GM04503 (cell line): ENCODE measurements at places on chromosomes 2 and 18.

DNA sequence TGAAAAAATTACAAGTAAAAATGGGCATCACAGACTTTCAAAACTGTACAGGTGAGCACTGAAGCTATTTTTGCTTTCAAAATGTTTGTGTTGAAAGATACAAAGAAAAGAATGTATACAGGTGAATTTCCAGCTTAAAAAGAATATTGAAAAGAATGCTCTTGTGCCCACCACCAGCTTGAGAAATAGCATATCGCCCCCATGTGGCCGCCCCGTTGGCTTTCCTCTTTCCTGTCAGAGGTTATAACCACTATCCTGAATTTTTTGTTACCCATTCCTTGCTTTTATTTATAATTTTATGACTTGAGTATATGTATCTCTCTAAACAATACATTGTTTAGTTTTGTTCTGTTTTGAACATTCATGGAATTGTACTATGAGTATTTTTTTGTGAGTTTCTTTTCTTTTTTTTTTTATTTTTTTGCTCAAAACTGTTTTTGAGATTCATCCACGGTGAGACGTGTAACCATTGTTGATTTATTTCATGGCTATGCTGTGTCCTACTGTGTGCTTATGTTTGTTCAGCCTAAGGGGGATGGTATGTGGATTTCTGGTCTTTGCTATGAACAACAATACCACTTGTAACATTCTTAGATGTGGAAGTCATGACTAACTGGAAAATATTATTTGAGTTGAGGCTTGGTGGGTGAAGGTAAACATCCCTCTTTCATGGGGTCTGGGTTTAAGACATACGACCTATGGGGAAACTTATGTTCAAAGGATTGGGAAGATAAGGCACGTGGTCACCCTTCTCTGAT lies 11.6 kb downstream of the TRPM8 start:
- no peak for DNase-seq

DNA sequence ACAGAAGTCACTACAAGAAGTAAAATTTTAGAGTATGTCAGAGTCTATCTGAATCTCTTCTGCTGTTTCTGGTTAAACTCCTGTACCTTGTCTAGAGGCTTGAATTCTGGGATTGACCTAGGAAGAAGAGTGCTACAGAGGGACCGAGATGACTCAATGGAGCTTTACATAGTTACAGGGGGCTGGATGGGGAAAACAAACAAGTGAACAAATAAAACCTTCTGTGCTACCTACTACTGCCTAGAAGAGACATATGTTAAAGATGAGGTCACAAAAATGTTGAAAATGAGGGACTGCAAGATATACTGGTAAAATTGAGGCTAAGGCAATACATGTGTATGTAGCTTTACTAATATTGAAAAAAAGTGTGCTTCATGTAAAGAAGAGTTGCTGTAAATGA lies 265.4 kb upstream of the TFPI start:
- DNase-seq: no peak

DNA sequence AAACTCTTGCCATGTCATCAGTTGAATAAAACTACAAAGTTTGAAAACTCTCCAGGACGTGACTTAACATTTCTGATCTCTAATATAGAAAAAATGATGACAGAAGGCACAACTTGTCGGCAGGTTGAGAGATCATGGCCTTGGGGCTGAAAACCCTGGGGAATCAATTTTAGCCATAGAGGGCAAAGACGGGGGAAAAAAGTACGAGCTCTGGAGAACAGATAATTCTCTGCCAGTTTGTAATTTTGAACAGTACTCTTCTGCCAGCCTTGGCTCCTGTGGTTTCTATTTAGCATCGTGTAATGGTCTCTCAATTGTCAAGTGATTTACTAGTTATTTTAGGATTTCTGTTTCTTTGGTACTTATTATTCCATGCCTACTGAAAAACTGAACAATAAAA lies 25.3 kb upstream of the CPS1 start:
- no peak for DNase-seq

DNA sequence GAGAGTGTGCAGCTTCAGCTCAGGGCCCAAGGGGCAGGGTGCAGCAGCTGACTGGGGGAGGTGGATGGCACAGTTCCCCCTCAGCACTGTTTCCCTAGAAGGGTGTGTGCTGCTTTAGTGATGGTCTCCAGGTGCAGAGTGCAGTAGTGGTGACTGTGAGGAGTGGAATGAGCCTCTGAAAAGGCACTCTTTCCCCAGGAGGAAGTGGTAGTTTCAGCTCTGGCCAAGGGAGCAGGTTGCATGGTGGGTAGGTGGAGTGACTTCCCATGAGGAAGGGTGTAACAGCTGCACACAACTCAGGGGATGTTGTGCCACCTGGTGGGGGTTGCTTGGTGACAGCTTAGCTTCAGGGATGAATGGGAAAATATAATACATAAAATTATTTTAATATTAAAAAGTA lies 251.5 kb upstream of the NXPH2 start:
- DNase-seq: no peak

GRCh38 chr2:168210216-168210894 lies 37.0 kb downstream of the STK39 start:
- DNase-seq: no peak

DNA sequence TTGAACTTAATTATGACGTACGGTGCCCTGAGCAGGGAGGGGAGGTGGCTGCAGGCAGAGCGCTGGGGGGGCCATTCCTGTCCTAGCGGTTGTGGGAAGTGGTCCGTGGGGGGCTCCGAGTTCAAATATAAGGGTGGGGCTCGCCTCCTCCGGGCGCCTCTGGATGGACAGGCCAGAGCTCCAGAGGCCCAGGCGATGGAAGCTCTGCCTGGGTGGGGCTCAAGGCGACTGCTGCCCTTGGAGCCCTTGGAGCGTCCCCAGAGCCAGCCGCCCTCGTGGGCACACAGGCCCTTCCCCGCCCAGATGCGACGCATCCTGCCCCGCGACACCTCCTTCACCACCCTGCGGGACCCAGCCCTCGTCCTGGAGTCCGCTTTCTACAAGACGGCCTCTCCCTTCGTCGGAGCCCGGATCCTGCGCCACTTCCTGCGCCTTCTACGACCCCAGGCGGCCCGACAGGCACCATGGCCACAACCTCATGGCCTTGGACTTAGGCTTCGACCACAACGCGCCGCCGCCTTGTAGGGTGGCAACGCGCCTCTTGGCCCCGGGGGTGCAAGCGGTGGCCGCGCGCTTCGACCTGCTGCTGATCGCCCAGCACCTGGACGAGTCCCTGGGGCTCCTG lies 10.5 kb downstream of the AQP12B start:
- no peak for DNase-seq
